ENCODE measurements at places on chromosomes 2 and 18. TPM values are rescaled to one million over a fixed set of nuclear protein-coding genes. Genes with fewer than 3 reads are reported as not detected.

Gene ACMSD
- not detected for total RNA-seq

- DNase-seq, result peak; percentile 26
These were observed 89.8 kb upstream of the TGIF1 start for GRCh38 chr18:3360211-3360610.

Gene ATP6V1B1
- total RNA-seq, result 0.68 TPM

GRCh38 chr2:55116966-55117365 is 66.7 kb upstream of the RTN4 start:
- no peak for DNase-seq

Gene REG3A
- total RNA-seq, result not detected
